ENCODE measurements at places on chromosomes 7 and 10. TPM values are rescaled to one million over a fixed set of nuclear protein-coding genes. Genes with fewer than 3 reads are reported as not detected.

ITGB8 gene
- total RNA-seq: 5.7 TPM

PNLIP gene
- not detected for total RNA-seq

PLEKHS1 gene
- total RNA-seq: not detected

HMX3 gene
- not detected for total RNA-seq

ZNF727 gene
- 1.8 TPM for total RNA-seq

INMT gene
- 3.5 TPM for total RNA-seq

PNLIPRP1 gene
- not detected for total RNA-seq

TAS2R4 gene
- 0.99 TPM for total RNA-seq

ASZ1 gene
- not detected for total RNA-seq

TMEM270 gene
- total RNA-seq: not detected

All from aortic smooth muscle cell (primary cell).